ENCODE measurements at places on chromosomes 11 and 22.

DNA sequence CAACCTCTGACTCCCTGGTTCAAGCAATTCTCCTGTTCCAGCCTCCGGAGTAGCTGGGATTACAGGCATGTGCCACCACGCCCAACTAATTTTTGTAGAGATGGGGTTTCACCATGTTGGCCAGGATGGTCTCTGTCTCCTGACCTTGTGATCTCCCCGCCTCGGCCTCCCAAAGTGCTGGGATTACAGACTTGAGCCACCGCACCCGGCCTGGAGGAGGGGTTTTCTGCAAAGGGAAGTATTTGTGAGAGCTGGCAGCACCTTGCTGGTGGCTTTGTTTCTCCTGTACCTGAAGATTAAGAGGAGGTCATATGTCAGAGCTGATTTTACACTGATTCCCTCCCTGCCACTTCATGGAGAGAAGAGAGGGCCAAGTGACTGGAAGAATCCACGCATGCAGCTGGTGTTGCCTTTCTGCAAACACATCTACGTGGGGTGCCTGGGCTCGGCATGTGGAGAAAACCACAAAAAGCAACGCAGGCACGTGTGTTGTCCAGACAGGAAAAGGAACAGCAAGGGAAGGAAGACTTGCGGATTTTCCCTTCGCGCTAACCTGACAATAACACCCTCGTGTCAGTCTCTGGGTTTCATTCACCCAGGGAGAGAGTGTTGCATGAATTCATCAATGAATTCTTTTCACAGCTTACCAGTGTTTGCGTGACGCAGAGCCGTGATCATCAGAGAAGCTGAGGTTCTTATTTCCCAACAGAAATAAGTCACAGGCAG lies 61.9 kb downstream of the TSPAN18 start:
- no peak for DNase-seq

DNA sequence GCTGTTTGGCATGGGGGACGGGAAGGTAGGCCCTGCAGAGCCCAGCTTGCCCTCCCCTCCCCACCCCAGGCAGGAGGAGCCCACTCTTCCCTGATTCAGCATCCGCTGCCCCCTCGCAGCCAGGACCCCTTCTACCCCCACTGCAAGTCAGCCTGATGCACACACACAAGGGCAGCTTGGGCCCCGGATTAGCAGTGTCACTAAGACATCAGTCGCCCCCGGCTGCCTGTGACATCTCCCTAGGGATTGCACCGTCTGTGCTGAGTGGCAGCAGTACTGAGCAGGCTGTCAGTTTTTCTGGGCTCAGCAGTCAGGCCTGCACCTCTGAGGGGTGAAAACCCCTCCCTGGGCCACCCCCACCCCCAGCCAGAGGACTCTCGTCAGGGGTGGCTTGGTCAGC lies 30.4 kb upstream of the SYT7 start:
- DNase-seq = no peak

GRCh38 chr11:108286370-108286769 lies 63.5 kb downstream of the ATM start:
- DNase-seq = no peak

DNA sequence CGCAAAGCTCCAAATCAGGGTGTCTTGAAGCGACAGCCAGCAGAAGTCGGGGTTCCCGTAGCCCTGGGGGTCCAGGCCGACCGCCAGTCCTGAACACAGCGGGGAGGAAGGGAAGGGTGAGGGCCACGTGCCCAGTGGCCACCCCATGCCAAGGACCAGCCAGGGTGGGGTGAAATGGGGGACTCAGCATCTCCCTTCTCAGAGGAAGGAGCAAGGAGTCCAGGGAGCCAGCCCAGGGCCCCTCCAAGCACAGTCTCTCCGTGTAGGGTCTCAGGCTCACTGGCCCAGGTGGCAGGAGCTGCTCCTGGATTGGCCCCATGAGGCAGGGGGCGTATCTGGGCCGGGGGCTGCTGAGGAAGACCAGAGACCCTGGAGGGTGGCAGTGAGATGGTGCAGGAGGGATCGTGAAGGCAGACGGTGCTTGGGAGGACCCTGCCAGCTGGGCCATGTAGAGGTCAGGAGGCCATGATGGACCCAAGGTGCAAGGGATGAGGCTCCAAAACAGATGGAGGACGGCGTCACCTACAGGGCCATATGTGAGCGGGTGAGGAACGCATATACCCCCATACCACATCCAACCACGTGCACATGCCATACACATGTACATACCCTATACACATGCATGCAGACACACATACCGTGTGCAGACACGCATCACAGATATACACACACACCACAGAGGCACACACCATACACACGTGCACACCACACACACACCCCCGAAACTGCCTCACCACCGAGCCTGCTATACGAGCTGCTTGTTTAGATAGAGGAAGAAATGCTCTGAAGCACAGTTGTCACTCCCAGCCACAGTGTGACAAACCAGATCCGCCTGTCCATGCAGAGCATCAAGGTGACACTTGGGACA lies 34.4 kb downstream of the TRMU start:
- no peak for DNase-seq

DNA sequence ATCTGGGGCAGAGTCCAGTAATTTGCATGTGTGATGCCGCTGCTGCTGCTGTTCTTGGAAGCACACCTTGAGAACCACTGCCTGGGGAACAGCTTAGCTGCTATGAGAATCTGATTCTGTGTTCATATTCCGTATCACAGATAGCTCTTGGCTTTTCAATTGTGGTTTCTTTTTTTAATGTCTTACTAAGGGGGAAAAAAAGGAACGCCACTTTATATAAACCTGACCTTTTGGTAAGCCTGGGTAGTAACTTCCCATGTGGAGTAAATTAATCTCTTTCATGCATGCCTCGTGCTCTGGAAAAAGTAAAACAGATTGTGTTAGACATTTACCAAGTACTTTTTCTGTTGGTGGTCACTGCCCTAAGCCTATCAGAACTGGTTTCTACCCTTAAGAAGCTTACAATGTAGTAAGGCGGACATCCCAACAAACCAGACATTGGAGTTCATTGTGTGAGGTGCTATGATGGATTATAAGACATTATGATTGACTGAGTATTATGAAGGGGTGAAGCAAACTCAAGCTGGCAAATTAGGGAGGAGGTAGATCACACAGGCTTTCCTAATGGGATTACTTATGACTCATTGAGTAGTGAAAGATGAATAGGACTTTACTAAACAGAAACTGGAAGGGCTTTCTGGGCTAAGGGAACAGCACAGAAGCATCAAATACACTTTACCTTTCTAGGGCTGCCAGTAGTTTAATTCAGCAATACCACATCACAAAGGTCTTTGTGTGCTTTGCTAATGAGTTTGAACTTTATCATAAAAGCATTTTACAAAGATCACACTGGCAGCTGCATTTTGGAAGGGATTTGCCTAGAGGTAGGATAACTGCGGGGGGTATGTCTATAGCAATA lies 64.7 kb downstream of the MAML2 start:
- no peak for DNase-seq

GRCh38 chr11:65493367-65494176 lies 5.3 kb upstream of the MALAT1 start:
- peak; percentile 94 for DNase-seq

DNA sequence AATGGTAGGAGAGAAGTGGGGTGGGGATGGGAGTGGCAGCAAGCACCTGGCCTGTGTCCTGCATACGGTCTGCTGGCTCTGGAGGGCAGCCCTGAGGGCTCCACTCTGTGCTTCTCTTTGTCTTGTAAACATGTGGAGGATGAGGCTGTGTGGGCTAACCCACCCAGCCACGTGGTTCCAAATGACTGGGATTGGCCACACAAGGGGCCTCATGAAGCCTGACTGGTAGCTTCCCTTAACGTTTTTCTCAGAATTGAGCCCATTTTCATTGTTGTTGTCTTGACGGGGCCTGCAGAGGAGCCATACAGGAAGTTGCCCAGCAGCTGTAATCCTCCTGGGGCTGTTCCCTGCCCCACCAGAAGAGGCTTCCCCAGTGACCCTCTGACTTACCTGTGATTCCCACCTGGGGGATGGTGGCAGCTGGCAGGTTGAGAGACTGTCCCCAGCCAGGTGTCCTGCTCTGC lies 18.0 kb downstream of the DERL3 start:
- DNase-seq = no peak

DNA sequence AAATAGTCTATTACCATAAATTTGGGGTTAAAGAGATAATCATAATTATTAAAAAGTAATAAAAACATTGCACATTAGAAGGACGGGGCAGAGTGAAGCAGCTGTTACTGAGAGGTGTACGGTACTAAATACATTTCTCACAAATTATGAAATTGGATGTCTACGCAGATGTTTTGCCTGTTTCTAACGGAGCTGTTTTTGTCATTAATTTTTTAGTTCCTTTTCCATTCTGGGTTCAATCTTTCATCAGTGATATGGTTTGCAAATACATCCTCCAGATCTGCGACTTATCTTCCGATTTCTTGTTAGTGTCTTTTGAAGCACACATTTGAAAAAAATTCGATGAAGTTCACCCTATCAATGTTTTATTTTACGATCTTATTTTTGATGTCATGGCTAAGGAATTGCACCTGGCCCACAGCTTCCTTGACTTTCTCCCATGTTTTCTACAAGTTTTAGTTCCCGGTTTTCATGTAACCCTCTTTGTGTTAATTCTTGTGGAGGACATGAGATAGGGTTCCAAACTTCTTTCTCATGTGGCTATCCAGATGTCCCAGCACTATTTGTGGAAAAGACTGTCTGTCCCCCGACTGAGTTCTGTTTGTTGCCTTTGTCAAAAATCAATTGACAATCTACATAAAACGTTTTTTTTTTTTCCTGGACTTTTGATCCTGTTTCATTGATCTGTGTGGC lies 21.3 kb upstream of the KRTAP5-6 start:
- DNase-seq = no peak

GRCh38 chr22:37021710-37022482 lies 2.4 kb downstream of the MPST start:
- DNase-seq = no peak

- DNase-seq = no peak
These were observed 3.4 kb downstream of the OR9Q2 start for GRCh38 chr11:58192229-58192628.

DNA sequence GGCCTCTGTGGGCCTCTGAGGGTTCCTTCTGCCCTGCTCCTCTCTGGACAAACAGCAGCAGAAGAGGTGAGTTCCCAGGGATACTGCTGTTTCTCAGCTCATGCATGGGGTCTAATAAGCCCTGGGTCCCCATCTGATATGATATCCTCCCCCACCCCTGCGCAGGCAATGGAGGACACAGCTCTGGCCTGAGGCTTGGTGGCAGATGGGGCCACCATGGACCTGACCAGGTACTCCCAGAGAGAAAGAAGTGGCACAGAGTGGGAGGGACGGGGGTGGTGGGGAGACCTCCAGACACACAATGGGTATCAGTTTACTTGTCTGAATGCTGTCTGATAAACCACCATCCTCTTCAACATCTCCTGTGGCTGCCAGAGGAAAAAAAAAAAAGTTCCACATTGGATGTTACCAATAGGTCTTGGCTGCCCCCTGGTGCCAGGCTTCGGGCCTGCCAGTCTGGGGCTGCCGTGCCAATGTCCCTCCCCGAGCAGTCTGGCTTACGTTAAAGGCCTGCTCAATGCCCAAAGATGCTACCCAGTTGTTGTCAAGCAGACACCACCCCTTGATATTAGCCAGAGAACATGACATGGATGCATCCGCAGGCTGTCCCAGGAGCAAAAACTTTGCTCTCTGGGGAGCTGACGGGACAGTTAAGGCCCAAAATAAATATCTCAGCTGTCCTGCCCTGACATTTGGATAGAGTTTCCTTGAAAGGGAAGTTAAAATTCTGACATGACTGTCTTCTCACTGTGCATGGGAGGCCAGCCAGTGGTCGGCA lies 27.9 kb upstream of the ABCC8 start:
- no peak for DNase-seq

DNA sequence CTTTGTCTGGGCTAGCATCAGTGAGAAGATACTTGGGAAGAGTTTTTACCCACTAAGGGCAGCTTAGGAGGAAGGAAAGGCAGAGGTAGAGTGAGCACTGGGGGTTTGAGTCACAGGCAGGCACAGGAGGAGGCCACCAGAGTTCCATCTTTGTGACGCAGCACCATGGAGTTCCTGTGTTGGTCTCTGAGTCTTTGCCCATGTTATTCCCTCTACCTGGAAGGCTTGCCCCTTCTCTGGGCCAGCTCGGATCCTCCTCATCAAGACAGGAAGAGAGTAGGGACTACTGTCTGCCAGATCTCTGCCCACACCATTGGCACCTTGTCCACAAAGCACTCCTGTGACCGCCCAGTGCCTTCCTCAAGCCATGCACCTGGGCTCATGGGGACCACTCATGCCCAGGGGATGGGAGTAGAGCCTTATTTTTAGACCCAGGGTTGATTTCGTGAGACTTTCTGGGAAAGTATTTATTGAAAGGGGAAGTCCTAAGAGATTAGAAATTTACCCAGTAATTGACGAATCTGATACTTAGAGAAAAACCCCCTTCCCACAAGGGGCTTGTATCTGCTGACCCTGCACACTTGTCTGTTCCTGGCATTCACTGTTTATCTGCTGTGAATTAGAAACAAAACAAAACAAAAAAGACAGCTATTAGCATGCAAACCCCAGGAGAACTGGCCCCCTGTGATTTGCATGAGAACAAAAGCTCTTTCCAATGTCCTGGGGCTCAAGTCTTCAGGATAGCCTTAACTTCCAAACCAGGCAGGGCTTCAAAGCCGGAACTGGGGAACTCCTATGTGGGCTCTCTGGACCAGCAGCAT lies 35.9 kb upstream of the MYEOV start:
- DNase-seq = no peak

- no peak for DNase-seq
These were observed 31.3 kb downstream of the JAM3 start for GRCh38 chr11:134100171-134100570.

DNA sequence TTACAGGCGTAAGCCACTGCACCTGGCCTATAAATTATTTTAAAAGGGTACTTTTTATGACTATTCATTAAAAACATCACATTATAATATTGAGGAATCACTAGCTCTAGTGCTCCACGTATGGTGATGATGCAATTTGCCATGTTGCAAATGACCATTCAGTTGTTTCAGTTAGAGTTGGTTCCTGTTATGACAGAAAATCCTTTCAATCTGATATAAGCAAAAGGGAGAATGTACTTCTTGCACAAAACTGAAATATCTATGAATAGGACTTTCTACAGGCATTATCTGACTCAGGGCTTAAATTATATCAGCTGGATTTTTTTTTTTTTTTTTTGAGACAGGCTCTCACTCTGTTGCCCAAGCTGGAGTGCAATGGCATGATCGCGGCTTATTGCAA lies 45.6 kb upstream of the RRM1 start:
- no peak for DNase-seq

DNA sequence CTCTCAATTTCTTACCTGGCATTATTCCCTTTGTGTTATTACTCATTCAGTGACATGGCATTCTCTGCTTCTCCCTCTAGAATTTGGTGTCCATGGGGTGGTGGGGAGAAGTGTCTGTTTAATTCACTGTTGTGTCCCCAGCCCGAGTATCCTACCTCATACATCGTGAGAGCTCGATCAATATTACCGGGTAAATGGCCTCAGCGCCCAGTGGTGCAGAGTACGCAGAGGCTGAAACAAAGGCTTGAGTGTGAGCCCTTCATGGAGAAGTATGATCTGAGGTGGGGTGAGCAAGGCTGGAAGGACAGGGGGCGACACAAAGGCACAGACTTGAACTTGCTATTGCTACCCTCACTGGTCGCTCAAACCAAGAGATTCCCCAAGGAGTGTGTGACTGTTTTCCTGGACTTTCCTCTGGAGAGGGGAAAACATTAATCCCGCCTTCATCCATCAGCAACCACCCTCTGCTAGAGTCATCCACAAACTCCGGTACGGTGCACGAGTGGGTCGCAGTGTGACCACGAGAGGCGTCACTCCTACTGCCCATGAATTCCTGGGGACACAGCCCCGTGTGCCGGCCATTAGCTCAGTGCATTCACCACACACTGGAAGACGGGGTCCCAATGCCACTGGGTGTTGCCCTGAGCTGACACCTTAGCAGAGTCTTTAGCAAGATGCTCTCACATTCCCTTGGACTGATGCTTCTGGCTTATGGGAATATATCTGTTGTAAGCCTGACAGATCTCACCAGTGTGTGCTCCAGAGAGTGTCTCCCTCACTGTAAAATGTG lies 35.0 kb upstream of the CCND1 start:
- peak; percentile 91 for DNase-seq
